ENCODE measurements at places on chromosomes 13 and 19.

DNA sequence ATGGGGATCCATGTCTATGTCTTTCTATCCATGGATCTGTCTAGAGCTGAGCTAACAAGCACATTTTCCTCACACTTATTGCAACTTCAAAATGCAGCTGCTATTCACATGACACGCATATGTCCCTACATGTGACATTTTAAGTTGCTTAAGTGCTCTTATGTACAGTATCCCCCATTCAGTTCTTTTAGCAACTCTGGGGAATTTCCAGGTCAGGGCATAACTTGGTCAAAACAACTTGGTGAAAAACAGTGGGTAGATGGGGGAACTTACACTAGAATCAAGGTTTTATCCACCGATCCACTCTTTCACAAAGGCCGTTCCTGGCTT lies 73.0 kb downstream of the COL4A1 start:
- DNase-seq = no peak

DNA sequence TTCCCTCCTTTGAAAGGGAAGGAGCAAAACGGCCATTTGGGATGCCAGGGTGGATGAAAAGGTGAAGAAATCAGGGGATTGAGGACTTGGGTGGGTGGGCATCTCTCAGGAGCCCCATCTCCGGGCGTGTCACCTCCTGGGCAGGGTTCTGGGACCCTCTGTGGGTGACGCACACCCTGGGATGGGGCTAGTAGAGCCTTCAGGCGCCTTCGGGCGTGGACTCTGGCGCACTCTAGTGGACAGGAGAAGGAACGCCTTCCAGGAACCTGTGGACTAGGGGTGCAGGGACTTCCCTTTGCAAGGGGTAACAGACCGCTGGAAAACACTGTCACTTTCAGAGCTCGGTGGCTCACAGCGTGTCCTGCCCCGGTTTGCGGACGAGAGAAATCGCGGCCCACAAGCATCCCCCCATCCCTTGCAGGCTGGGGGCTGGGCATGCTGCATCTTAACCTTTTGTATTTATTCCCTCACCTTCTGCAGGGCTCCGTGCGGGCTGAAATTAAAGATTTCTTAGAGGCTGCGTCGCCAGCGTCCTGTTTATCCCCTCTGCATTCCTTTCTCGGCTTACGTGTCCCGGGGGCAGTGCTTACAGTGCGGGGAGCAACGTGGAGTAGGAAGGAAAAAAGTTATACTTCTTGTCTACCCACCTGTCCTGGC lies 15.2 kb upstream of the S1PR4 start:
- DNase-seq = peak; percentile 78

DNA sequence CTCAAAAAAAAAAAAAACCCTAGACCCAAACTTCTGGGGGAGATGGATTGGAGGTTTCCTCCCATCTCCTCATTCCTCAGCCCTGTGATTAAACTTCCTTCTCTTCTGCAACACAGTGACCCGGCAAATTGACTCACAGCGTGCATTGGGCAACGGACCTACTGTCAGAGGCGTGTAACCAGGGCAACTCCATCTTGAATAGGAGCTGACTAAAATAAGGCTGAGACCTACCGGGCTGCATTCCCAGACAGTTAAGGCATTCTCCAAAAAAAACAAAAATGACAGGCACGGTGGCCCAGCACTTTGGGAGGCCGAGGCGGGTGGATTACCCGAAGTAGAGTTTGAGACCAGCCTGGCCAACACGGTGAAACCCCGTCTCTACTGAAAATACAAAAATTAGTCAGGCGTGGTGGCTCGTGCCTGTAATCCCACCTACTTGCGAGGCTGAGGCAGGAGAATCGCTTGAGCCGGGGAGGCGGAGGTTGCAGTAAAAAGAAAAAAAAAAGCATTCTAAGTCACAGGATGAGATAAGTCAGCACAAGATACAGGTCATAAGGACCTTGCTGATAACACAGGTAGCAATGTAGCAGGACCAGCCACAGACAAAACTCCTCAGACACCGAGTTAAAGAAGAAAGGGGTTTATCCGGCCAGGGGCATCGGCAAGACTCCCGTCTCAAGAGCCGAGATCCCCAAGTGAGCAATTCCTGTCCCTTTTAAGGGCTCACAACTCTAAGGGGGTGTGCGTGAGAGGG lies 5.4 kb upstream of the NLRP7 start:
- DNase-seq = peak; percentile 66

GRCh38 chr13:37257051-37257450 lies 151.6 kb upstream of the CSNK1A1L start:
- no peak for DNase-seq

DNA sequence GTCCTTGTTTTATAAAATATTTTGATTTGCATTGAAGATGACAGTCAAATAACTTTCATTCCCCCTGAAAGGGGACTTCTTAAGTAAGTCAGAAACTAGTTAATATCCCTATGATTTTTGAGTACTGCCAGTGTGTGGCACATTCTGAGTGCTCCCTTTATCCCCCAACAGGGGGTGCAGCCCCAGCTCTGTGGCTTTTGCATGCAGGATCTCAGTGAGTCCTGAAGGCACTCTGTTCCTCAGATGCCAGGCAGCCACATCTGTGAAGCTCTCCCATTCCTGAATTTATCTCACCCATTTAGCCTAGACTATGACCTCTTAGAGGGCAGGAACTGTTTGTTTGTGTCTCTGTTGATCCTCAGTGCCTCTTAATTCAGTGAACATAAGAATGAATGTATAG lies 123.1 kb downstream of the CDK8 start:
- no peak for DNase-seq

GRCh38 chr19:30094756-30095140 lies 152.7 kb downstream of the URI1 start:
- no peak for DNase-seq

- no peak for DNase-seq
These were observed 115.4 kb downstream of the ITGBL1 start for GRCh38 chr13:101567841-101568240.

DNA sequence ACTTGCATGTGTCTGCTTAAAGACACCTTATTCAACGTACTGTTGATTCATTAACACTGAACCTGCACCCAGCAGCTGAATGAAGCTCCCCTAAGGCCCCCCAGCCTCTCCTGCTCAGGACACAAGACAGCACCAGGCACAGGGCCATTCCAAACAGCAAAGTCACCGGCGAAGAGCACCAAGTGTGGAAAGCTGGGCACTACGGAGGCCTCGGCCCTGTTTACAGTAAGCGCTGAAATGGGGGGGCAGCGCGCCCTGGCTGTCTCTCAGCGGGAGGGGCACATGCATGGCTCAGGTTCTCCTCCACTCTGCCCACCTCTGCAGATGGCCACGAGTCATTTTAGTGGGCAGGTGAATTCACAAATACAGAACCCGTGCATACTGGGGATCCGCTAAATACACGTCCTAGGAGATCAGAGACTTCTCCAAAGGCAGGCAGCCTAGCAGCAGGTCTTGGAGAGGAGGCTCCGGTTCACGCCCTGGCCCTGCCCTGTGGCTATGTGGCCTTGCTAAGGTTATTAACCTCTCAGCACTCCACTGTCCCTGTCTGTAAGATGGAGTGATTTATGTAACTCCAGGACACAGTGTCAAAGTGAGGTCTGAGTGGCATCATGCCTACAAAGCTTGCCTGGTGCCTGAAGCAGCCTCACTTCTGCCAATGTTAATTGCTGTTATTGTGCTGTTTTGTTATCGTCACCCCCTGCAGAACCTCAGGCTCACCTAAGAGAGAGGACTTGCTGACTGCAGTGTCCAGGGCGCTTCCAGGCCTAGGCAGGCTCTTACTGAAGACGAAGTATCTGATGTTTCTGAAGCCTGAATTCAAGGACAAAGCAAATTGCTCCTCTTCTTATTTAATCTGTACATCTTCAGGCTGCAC lies 207.4 kb upstream of the SOX1 start:
- no peak for DNase-seq

GRCh38 chr19:52963247-52963618 lies 552 bp upstream of the ZNF816 start:
- DNase-seq = no peak

DNA sequence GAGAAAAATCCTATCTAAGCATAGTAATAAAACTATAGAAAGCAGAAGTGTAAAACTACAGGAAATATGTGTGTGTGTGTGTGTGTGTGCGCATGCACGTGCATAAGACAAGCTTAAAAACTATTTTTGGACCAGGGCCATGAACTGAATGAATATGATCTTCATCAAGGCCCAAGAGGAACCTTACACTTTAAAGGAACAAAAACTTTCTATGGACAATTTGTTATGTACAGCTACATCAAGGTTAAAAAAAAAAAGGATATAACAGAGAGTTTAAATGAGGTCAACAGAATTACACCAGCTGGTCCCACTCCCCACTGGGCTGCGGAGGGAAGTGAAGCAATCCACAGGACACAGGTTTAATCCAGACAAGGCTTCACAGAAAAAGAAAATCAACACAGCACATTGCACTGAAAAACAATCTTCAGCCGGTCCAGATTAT lies 151.1 kb downstream of the LHFPL6 start:
- DNase-seq = no peak

GRCh38 chr19:48741129-48741999 lies 954 bp upstream of the RASIP1 start:
- DNase-seq = no peak

DNA sequence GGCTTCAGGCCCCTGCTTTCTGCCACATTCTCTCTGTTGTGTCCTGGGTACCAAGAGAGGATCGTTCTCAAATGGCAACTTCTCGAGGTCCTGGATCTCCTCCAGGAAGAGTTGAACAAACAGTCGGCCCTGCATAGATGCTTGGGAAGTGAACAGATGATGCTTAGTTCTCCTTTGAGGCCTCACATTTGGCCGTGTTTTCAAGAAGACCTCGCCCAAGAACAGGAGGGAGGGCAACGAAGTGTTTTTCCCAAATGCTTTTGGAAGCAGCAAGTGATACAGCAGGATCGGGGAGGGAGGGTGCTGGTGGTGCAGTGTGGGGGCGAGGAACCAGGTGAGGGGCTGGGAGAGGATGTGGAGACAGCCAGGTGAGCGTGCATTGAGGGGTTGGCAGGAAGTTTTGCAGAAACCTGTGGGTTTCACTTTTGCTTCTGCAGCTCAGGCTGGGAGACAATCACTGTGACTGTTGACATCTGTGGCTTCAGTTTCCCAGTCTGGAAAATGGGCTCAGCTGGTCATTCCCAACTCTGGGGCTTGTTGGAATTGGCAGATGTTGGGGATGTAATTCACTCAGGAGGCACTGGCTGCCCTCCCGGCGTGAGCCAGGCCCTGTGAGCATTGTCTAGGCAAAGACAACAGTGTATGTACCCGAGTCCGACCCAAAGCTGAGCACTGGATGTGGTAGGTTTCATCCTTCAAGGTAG lies 21.6 kb downstream of the MAST3 start:
- peak; percentile 30 for DNase-seq

DNA sequence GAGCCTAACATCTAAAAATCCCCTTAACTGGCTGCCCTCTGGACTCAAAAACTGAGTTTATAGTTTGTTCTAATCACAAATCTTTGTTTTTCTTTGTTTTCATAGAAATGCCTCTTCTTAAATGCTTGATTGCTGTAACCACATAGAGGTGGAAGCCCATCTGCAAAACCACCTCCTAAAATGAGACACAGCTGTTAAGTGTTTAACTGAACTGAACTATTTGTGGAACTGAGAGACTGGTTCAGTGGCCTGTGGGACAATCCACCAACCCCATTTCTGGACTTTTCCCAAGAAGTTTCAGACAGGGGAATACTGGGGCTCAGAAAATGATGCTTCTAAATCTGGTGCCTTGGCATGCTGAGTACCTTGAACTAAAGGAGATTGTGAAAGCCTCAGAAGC lies 50.9 kb upstream of the TM9SF2 start:
- no peak for DNase-seq

GRCh38 chr19:36210497-36210896 lies 4.0 kb downstream of the ZNF565 start:
- DNase-seq = no peak

DNA sequence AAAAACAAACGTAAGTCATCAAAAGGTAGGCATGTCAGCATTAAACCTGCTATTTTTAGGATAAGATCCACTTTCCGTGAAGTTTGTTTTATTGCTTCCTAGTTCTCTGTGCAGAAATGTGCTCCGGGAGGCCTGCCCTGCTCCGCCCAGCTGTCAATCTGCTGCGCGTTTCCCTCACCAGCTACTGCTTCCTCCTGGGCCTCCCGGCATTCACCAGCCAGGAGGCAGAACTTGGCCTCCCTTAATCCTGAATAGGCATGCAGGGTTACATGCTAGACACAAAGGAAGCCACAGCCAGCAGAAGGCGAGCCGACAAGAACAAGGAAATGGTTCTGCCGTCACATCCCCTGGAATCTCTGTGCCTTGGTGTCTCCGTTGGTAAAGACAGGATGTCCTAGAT lies 386.2 kb downstream of the IRS2 start:
- DNase-seq = no peak

DNA sequence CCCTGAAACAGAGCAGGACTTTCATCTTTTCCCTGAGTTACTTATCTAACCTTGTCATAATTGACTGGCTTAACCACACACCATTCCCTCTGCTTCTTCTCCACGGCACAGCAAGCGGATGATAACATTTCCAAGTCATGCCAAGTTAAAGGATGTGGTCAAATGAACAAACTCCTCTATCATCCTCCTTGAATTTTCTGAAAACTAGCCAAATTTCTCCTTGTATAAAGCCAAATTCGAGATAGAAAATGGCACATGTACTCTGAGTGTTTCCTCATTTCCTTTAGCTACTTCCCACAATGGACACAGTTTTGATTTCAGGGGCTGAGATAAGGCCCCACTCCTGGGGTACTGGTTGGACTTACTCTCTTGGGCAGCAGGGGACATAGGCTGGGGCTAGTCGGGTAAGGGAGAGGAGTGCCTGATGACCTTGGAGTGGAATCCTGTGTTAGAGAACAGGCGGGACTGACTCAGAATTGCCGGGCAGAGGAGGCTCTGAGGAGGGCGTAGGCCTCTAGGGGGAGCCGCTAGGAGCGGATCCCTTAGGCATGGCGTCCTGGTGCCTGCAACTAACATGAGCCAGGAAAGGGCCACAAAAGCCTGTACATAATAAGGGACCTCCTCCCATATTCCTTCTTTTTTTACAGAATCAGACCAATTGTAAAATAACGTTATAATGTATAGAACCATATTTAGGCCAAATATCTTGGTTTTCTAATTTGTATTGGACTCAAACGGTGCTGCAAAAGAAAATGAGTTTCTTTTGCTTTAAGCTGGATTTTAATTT lies 20.3 kb upstream of the TMTC4 start:
- peak; percentile 77 for DNase-seq

- DNase-seq = peak; percentile 83
These were observed 607 bp upstream of the SYNE4 start for GRCh38 chr19:36009220-36009619.

- DNase-seq = no peak
These were observed 116.8 kb upstream of the SPATA13 start for GRCh38 chr13:24043590-24044350.

DNA sequence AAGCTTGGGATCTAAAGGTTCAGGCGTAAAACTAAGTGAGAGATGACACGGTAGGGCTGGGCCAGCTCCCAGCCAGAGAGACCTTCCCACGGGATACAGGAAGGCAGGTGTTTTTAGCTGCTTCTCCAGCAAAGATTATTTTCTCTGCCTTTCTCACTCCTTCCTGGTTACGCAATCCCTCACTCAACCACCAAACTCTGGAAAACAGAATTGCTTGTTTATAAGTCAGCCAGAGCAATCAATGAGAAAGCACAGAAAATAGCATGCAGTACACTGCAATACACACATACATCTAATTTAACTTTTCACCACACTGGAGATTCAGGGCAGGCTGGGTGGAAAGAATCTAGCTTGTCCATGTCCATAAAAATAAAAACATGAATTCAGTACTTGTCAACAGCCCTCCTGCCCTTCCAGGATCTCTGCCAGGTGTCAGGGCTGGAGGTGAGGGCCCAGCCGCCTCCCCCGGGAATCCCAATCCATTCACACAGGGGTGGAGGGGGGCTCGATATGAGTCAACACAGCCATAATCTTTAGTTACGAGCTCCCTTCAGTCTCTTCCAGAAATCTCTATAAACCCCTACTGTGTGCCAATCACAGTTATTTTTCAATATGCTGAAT lies 12.2 kb downstream of the RHPN2 start:
- peak; percentile 42 for DNase-seq
